ENCODE measurements at places on chromosomes 5 and 9. TPM values are rescaled to one million over a fixed set of nuclear protein-coding genes. Genes with fewer than 3 reads are reported as not detected.

The SLC44A1 gene
- 50.4 TPM for total RNA-seq

The ERCC6L2 gene
- total RNA-seq = 73.0 TPM

The GPR150 gene
- total RNA-seq = not detected

The DNAI1 gene
- not detected for total RNA-seq

The DOK3 gene
- 3.5 TPM for total RNA-seq

The CFAP90 gene
- 0.54 TPM for total RNA-seq

The FREM1 gene
- total RNA-seq = 1.5 TPM

The MLANA gene
- not detected for total RNA-seq

The FIBCD1 gene
- 0.79 TPM for total RNA-seq

The STK10 gene
- total RNA-seq = 74.0 TPM

All from placental epithelial cell (primary cell).